Colonic mucosa (tissue), 4 donors: ENCODE measurements at places on chromosomes 5 and 9. TPM values are rescaled to one million over a fixed set of nuclear protein-coding genes. Genes with fewer than 3 reads are reported as not detected.

CER1 gene
- total RNA-seq = not detected

ALDH1A1 gene
- total RNA-seq = 61.3 TPM

IL9 gene
- not detected for total RNA-seq

PAEP gene
- not detected for total RNA-seq

SPATA31A3 gene
- total RNA-seq = not detected

ZNF618 gene
- 3.1 TPM for total RNA-seq

DPYSL3 gene
- 32.2 TPM for total RNA-seq

CD72 gene
- total RNA-seq = 2.7 TPM

F12 gene
- 34.0 TPM for total RNA-seq

FCN1 gene
- total RNA-seq = 0.79 TPM
